ENCODE measurements at places on chromosomes 1 and 21. TPM values are rescaled to one million over a fixed set of nuclear protein-coding genes. Genes with fewer than 3 reads are reported as not detected.

Gene GMEB1
- total RNA-seq, result 9.3 TPM

Gene SLC1A7
- not detected for total RNA-seq

Gene RAB29
- 44.2 TPM for total RNA-seq

Gene S100A14
- 0.90 TPM for total RNA-seq

Gene HLX
- 10.5 TPM for total RNA-seq

Gene AGMAT
- total RNA-seq, result 1.4 TPM

Gene ZNF648
- 0.06 TPM for total RNA-seq

Gene TMEM240
- total RNA-seq, result 2.5 TPM

Gene HRNR
- total RNA-seq, result not detected

Gene ANKRD35
- total RNA-seq, result not detected

DNA sequence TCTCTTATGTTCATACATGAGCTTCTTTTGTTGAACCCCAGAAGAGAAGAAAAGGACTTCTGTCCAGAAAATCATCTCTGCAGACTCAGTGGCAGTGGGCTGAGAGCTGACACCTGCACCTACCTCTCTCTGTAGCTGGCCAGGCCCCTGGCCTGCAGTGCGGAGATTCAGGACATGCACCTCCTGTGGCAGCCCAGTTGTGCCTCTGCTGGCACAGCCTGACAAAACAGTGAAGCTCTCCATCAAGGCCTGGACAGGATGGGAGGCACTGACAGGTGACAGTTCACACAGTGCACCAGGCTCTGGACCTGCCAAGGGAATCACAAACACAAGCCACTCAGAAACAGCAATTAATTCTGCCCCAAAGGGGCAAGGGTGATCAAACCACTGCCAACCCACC, 88.8 kb downstream of the TGFBR3 start:
- no peak overlapping the region for H3K4me3 ChIP-seq

- H3K27me3 ChIP-seq, result no peaks in the 10 kb centered on the region
- no peaks in the 10 kb centered on the region for H3K36me3 ChIP-seq
- H3K27ac ChIP-seq, result no peak overlapping the region
- DNase-seq, result no peak
- H3K4me1 ChIP-seq, result no peaks in the 10 kb centered on the region
Observed at GRCh38 chr1:18511874-18512150, 31.1 kb downstream of the KLHDC7A start.

GRCh38 chr1:23506376-23507107, 22.6 kb upstream of the ASAP3 start:
- H3K4me3 ChIP-seq, result no peak overlapping the region
- H3K36me3 ChIP-seq, result no peaks in the 10 kb centered on the region
- no peak overlapping the region for H3K27ac ChIP-seq
- no peaks in the 10 kb centered on the region for H3K27me3 ChIP-seq

DNA sequence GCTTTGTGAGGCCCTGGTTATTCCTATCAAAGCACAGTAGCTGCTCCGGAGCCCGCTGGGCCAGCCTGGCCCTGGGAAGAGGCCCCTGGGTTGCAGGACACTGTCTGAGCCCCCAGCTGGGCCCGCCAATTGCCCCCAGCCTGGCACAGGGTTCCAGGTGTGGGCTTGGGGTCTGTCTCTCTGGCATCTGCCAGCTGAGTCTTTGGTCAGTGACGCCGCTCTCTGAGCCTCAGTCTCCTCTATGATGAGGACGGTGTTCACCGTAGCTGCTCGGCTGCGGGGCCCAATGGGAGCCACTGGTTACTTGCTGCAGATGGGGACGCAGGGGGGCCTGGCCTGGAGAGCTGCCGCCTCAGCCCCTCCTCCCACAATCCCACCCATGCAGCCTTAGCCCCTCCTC, 41.0 kb downstream of the TP73 start:
- DNase-seq, result no peak
- no peaks in the 10 kb centered on the region for H3K27me3 ChIP-seq
- H3K27ac ChIP-seq, result no peak overlapping the region
- no peaks in the 10 kb centered on the region for H3K36me3 ChIP-seq
- H3K4me1 ChIP-seq, result no peaks in the 10 kb centered on the region
- H3K4me3 ChIP-seq, result no peak overlapping the region

DNA sequence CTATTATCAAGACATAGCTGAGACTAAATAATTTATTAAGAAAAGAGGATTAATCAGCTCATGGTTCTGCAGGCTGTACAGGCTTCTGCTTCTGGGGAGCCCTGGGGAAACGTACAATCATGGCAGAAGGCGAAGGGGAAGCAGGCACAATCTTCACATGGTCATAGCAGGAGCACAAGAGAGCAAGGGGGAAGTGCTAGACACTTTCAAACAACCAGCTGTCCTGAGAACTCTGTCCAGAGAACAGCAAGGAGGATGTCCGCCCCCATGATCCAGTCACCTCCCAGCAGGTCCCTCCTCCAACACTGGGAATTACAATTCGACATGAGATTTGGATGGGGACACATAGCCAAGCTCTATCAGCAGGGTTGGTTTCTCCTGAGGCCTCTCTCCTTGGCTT, 10.3 kb upstream of the SLC45A1 start:
- DNase-seq, result no peak
- no peaks in the 10 kb centered on the region for H3K36me3 ChIP-seq
- H3K27ac ChIP-seq, result no peak overlapping the region

DNA sequence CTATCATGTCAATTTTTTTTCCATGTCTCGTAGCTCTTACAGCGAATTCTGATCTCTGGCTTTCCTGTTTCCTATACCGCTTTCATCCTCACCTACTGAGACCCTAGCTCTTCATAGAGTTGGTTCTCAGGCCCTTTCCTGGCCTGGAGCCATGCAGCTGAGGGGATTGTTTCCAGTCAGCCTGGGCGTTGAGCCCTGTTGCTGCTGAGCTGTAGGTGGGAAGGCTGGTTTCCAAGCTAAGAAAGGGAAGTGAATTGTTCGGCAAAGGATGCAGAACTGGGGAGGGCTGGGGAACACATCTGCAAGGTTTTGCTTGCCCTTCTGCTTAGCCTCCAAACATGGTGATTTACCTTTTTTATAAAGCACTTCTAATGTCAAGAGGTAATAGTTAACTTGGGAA, 41.5 kb downstream of the SPATA46 start:
- no peak overlapping the region for H3K27ac ChIP-seq
- H3K4me1 ChIP-seq, result no peaks in the 10 kb centered on the region
- H3K27me3 ChIP-seq, result no peaks in the 10 kb centered on the region
- no peak for DNase-seq
- H3K36me3 ChIP-seq, result no peaks in the 10 kb centered on the region

GRCh38 chr1:212213784-212214183, 71.4 kb upstream of the PPP2R5A start:
- no peak overlapping the region for H3K4me3 ChIP-seq
- no peaks in the 10 kb centered on the region for H3K36me3 ChIP-seq
- H3K27ac ChIP-seq, result no peak overlapping the region
- no peaks in the 10 kb centered on the region for H3K27me3 ChIP-seq

DNA sequence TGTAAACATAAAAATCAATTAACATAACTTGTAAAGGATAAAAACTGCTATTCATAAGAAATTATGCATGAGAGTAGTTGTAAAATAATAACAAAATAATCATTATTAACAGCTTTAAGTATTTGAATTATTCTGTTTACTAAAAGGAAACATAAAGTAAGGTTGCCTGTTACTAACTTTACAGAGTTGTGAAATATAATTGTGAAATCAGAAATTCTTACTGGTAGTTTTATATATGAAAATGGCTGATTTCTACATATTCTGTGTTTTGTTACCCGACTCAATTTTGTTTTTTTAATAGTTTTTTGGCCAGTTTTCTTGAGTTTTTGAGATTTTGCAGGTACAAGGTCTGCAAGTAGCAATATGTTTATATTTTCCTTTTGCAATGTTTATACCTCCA, 27.8 kb downstream of the FNBP1L start:
- H3K27ac ChIP-seq, result no peak overlapping the region
- no peaks in the 10 kb centered on the region for H3K36me3 ChIP-seq
- no peak for DNase-seq
- peaks cover 19% of the 10 kb centered on the region for H3K4me1 ChIP-seq
- no peaks in the 10 kb centered on the region for H3K27me3 ChIP-seq

- no peak overlapping the region for H3K27ac ChIP-seq
- no peaks in the 10 kb centered on the region for H3K27me3 ChIP-seq
- DNase-seq, result no peak
- no peak overlapping the region for H3K4me3 ChIP-seq
- peaks cover 9% of the 10 kb centered on the region for H3K4me1 ChIP-seq
Observed at GRCh38 chr1:153651771-153652170, 6.7 kb upstream of the SNAPIN start.

- no peak for DNase-seq
- no peak overlapping the region for H3K4me3 ChIP-seq
- no peaks in the 10 kb centered on the region for H3K36me3 ChIP-seq
- H3K27me3 ChIP-seq, result no peaks in the 10 kb centered on the region
Observed at GRCh38 chr1:217891966-217892365, 260.8 kb downstream of the SPATA17 start.

- no peak overlapping the region for H3K27ac ChIP-seq
- peaks cover 13% of the 10 kb centered on the region for H3K27me3 ChIP-seq
- DNase-seq, result peak; percentile 52
- H3K36me3 ChIP-seq, result no peaks in the 10 kb centered on the region
- no peaks in the 10 kb centered on the region for H3K4me1 ChIP-seq
Observed at GRCh38 chr1:11339346-11340232, 66.6 kb downstream of the UBIAD1 start.

DNA sequence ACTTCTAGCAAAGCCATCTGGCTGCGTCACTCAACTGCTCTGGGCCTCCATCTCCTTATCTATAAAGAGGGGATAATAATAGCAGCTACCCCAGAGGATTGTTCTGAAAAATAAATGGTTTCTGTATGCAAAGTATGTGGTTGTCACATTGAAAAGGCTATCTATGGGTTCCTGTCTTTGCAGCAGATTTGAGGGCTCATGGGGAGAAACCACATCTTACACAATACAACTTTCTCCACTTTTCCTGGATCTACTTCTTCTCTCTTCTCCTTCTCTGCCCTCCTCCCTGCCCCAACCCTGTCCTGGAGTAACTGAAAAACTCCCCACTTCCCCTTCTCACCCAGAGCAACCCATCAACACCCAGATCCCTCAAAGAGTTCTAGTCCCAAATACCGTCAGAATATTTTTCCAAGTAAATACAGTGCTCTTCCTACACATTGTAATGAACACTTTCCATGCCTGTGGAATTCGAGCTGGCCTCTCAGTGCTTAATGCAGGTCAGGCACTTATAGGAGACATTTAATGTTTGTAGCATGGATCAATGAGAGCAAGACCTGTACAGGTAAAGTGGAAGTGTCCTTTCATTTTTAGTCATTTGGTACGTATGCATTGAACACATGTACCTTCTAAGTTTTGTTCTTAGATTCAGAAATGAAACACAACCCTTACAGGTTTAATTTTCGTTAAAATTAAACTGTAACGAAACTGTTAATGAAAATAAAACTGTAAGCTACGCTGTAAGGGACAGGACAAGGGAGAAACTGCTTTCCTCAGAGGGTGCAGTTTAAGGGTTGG, 131.9 kb downstream of the AK5 start:
- DNase-seq, result no peak
- no peak overlapping the region for H3K4me3 ChIP-seq
- no peaks in the 10 kb centered on the region for H3K4me1 ChIP-seq
- no peaks in the 10 kb centered on the region for H3K36me3 ChIP-seq

DNA sequence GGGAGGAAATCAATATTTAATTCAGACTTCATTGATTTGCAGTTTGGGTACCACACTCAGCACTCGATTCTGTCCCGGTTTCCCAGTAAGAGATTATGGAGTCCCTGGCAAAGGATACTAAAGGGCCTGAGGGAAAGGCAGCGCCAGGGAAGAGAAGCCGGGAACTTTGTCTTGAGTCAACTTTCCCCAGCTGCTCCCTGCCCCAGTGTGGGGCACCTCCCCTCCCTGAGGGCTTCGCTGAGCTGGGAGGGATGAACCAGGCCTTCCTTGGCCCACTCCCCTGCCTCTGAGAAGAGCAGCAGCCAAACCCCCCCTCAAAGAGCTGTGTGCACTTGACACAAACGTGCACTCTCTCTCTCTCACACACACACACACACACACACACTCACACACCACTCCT, 32.6 kb downstream of the OPTC start:
- H3K36me3 ChIP-seq, result no peaks in the 10 kb centered on the region
- H3K4me1 ChIP-seq, result peaks cover 5% of the 10 kb centered on the region
- no peaks in the 10 kb centered on the region for H3K27me3 ChIP-seq
- no peak overlapping the region for H3K27ac ChIP-seq

- no peaks in the 10 kb centered on the region for H3K4me1 ChIP-seq
- no peaks in the 10 kb centered on the region for H3K27me3 ChIP-seq
- no peaks in the 10 kb centered on the region for H3K36me3 ChIP-seq
- H3K4me3 ChIP-seq, result no peak overlapping the region
- no peak for DNase-seq
- H3K27ac ChIP-seq, result no peak overlapping the region
Observed at GRCh38 chr1:211705467-211706091, 30.2 kb upstream of the NEK2 start.

DNA sequence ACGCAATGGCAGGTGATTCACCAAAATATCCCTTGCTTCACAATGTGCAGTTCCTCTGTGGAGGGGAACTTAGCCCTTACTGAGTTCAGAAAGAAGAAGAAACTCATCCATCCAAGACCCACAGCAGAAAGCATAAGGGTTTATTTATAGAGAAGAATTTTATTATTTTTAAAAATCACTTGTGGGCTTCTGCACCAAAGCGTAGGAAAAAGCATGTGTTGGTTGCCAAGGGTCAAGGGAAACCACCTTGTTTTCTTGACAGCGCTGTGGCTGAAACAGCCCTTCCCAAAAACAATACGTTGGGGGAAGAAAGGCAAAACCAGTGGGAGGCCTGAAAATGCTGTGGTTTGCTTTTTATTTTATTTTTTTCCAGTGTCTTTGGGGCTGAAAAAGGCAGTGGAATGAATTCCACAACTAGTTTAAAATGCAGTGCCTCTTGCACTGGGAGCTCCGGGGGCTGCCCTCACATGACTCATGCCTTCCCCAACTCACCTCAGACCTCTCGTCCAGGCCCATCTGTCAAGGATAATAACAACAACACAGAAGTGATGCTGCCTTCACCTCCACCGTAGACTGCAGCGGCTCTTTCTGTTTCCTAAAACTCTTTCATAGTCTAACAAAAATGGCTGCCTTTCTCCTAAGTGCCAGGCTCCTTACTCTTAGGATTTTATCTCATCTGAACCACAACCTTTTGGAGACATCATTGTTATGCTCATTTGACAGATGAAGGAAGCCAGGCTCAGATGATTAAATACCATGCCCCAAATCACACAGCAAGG, 224.2 kb upstream of the JUN start:
- DNase-seq, result no peak
- no peaks in the 10 kb centered on the region for H3K36me3 ChIP-seq
- no peaks in the 10 kb centered on the region for H3K4me1 ChIP-seq
- H3K27me3 ChIP-seq, result no peaks in the 10 kb centered on the region

All from adrenal gland (tissue), 19 donors.